ENCODE measurements at places on chromosomes 1 and 21. TPM values are rescaled to one million over a fixed set of nuclear protein-coding genes. Genes with fewer than 3 reads are reported as not detected.

GRCh38 chr1:89041119-89041641, 18.5 kb upstream of the GBP3 start:
- no peak for DNase-seq

DNA sequence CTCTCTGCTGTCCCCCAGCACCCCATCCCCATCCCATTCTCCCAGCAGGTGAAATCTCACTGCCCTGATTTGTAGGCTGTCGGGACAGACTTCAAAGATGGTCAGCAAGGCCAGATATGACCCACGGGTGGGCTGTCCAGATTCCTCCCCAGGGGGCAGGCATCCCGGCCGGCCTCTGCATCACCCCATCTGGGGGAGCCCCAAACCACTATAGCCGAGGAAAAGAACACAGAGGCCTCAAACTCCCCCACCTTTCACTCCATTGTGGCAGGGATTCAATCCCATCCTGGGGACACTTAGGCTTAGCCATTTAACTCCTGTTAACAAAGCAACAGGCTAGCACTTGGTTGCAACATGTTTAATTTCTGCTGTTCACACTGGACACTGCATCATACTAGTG, 8.8 kb downstream of the MUL1 start:
- no peak for DNase-seq

- DNase-seq = peak; percentile 75
These were observed 25.2 kb downstream of the FHAD1 start for GRCh38 chr1:15272009-15272781.

- DNase-seq = peak; percentile 31
These were observed 61.7 kb downstream of the ELK4 start for GRCh38 chr1:205570173-205570501.

- no peak for DNase-seq
These were observed 30.0 kb downstream of the PODN start for GRCh38 chr1:53091841-53092645.

- no peak for DNase-seq
These were observed 30.7 kb upstream of the RRP15 start for GRCh38 chr1:218254296-218254946.

GRCh38 chr1:43836267-43836951, 97.2 kb upstream of the ARTN start:
- DNase-seq = peak; percentile 83

- no peak for DNase-seq
These were observed 307.9 kb downstream of the SMYD3 start for GRCh38 chr1:246199086-246199645.

DNA sequence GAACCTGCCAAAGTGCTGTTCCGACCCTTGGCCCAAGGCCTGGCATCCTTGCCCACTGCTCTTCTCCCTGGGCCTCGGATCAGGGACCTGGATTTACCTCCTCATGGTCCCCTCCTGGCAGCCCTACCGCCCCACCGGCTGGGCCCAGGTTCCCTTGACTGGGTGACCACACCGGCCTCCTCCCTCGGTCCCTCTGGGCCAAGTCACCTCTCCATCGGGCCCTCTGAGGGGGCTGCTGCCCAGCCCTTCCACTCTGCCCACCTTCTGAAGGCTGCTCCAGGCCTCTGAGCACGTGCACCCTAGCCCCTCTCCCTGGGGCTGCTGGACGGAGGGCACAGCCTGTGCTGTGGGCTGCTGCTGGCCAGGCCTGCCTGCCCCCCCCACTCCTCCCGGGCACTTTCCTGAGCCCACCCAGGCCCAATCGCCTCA, 9.3 kb upstream of the MMEL1 start:
- DNase-seq = no peak

DNA sequence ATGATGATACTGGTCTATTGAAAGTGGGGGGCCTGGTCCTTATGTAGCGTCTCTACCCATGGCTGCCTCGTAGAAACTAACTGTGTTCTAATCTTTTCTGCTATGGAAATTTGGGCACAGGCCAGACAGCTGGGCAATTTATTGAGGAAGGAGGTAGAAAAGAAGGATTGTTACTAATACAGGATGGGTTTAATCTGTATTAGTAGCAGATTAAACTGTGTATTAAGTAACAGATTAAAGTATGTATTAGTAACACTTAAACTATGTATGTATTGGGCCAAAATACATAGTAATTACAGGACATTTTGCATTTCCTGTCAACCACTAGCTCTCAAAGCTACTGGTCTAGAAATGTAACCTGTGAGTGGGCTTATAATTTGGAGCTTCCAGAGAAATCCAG, 142.0 kb downstream of the MAST2 start:
- no peak for DNase-seq

UBE4B gene
- total RNA-seq = 33.5 TPM

OR2W3 gene
- total RNA-seq = not detected
